ENCODE measurements at places on chromosomes 1 and 21. TPM values are rescaled to one million over a fixed set of nuclear protein-coding genes. Genes with fewer than 3 reads are reported as not detected.

The BACH1 gene
- total RNA-seq = 22.7 TPM

The NEK2 gene
- 18.9 TPM for total RNA-seq

The TMEM200B gene
- 0.56 TPM for total RNA-seq

DNA sequence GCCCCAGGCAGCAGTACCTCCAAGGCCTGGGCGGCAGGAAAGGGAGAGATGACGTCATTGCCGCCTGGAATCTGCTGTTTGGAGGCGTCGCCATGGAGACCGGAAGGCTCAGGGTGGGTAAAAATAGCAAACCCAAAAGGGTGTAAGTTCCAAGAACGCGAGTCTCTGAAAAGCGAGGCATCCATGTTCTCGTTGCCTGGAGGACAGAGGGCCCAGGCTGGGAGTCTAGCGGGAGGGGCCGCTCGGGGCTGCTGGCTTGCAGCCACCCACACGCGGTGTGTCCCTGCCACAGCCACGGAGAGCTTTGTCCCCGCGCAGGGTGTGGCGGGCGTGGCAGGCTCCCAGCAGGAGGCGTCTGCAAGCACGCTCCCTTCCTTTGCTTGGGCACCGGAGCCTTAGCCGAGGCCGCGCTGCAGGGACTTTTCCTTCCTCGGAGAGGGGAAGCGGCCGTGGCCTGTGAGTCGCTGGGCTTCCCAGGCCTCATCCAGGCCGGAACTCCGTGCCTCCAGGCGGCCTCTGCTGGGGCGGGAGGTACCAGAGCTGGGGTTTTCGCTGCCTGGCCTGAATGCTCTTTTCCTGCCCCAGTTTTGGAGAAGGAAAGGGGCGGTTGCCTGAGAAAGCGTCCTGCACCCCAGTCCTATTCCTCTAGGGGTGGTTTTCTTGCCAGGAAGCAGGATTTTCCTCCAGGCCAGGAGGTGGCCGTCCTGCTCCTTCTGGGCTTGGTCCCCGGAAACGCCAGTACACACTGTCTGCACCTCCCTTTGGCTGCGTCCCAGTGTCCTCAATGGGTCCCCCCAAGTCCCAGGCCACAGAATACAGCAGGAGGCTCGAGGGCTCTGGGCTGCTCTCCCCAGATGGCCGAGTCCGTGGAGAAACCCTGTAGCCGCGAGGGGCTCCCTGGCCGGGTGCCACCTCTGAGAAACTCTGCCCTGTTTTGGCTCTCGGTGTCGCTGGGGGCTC, 15.3 kb upstream of the SKI start:
- no peaks in the 10 kb centered on the region for H3K4me1 ChIP-seq
- no peak overlapping the region for H3K27ac ChIP-seq
- no peak overlapping the region for H3K4me3 ChIP-seq
- peak; percentile 52 for DNase-seq
- no peaks in the 10 kb centered on the region for H3K36me3 ChIP-seq
- no peaks in the 10 kb centered on the region for H3K27me3 ChIP-seq

GRCh38 chr1:74590288-74590687, 77.9 kb upstream of the LRRC53 start:
- H3K27me3 ChIP-seq = peaks cover 2% of the 10 kb centered on the region
- H3K27ac ChIP-seq = no peak overlapping the region
- no peaks in the 10 kb centered on the region for H3K4me1 ChIP-seq
- no peak overlapping the region for H3K4me3 ChIP-seq
- DNase-seq = no peak

- H3K36me3 ChIP-seq = no peaks in the 10 kb centered on the region
- H3K4me3 ChIP-seq = no peak overlapping the region
- peaks cover under 1% of the 10 kb centered on the region for H3K4me1 ChIP-seq
- H3K27ac ChIP-seq = no peak overlapping the region
These were observed 301.8 kb upstream of the DUSP10 start for GRCh38 chr1:222043444-222044292.

DNA sequence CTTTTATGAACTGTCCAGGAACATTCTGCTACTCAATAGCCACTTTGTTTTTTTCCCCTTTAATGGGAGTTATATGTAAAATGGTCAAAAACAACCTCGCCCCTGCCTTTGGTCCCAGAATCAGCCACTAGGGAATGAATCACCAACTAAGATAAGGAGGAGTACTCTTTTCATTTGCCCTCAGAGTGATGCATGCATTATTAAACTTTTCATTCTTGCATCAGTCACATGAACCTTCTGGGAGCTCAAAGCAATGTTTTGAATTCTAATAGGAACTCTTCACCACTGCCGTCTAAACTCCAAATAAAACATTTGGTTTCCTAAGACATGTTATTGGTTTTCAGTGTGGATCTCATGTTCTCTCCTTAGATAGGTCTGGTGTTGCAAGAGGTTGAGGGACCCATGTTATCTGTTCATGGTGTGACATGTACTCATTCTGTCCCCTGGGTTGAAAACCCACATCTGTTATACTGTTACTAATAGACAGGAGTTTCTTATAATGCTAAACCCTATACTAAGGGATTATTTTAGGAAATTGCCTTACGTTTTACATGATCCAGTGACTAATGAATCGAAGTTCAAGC, 17.8 kb upstream of the HSD17B7 start:
- no peaks in the 10 kb centered on the region for H3K36me3 ChIP-seq
- no peak overlapping the region for H3K4me3 ChIP-seq

- H3K4me3 ChIP-seq = peak overlapping the region; percentile 82
- H3K27ac ChIP-seq = peak overlapping the region; percentile 97
- peaks cover 22% of the 10 kb centered on the region for H3K36me3 ChIP-seq
- H3K27me3 ChIP-seq = no peaks in the 10 kb centered on the region
- H3K4me1 ChIP-seq = peaks cover 97% of the 10 kb centered on the region
These were observed 59.1 kb downstream of the ITPKB start for GRCh38 chr1:226679853-226680516.

GRCh38 chr1:19009126-19009881, 52.8 kb upstream of the IFFO2 start:
- H3K36me3 ChIP-seq = peaks cover 1% of the 10 kb centered on the region
- peaks cover 33% of the 10 kb centered on the region for H3K4me1 ChIP-seq
- H3K27ac ChIP-seq = no peak overlapping the region
- no peak overlapping the region for H3K4me3 ChIP-seq
